ENCODE measurements at places on chromosomes 13 and 19.

DNA sequence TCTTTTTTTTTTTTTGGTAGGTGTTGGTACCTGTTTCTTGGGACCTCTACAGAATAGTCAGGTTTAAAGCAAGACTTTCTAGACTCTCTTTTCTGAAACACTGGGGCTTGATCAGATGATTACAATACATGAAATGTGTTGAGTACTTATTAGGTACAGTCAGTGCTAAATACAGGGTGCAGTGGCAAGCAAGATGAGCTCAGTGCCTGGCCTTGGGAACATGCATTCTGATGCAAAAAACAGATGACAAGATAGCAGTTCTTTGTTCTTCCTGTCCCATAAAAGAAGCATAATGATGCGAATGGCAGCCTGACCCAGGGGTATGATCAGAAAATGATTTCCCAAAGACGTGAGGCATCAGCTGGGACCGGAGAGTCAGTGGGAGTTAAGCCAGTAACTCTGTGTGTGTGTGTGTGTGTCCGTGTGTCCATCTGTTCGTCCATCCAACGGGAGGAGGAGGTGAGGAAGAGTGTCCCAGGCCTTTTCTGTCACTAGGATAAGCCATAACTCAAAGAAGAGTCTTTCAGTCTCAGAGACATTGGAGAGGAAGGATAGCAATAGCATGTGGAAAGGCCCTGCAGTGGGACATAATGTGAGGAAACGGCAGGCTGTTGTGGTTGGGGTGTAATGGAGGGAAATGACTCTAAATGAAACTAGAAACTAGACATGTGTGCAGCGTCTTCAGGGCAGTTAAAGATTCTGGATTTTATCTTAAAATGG, 32.2 kb downstream of the SLAIN1 start:
- DNase-seq = no peak

- DNase-seq = no peak
Measured at GRCh38 chr13:33578786-33579185, 239.2 kb upstream of the RFC3 start.

GRCh38 chr13:23966691-23967615, 69.7 kb upstream of the C1QTNF9B start:
- DNase-seq = no peak

DNA sequence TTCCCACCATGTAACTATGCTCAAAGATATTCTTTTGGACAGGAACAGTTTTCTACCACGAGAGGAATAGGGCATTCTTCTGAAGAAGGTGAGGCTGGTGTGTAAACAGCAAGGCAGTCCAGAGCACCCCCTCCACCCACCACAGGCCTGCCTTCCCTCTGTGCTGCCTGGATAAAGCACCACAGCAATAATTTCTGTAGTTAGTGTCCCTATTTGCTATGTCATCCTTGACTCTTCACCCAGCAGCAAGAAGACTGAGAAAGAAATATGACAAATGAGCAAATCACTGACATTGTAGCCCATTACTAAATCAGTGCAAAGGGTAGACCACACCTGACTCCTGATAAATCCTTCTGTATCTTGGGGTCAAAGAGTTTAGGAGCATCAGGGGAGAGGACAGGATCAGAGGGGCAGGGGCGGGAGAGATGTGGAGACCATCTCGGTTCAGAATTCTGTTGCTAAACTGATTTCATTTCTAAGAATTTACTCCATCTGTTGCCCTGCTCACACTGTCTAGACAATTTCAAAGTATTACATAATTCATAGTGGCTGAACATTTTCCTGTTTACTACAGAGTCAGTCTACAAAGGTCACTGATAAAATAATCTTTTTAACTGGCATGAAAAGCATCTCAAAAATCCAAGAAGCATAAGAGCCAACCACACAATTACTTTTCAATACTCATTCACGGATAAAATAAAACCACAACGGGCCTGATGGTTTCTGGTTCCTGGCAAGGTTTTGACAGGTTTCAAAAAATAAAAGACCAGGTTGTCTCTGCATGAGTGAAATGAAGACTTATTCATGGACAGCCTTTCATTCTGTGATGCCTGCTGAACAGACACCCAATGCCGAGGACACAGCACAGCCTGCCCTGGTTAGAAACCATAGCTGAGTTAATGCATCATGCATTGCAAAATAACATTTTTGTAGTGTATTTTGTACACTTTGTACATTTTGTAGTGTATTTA, 88.4 kb upstream of the IRS2 start:
- no peak for DNase-seq

DNA sequence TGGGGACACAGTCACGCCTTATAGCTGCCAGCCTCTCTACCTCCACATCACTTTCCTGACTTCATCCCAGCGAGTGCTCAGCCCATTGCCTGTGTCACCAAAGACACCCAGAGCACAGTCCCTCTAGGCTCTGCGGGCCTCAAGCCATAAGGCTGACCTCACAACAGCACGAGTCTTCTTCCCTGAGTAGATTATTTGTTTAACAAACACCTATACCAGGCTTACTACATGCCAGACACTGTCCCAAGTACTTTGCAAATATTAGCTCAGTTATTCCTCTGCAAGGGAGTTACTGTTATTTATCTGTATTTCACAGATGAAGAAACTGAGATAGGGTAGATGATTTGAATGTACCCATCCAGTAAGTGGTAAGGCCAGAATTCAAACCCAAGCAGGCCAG, 504.3 kb downstream of the COG6 start:
- DNase-seq = no peak

DNA sequence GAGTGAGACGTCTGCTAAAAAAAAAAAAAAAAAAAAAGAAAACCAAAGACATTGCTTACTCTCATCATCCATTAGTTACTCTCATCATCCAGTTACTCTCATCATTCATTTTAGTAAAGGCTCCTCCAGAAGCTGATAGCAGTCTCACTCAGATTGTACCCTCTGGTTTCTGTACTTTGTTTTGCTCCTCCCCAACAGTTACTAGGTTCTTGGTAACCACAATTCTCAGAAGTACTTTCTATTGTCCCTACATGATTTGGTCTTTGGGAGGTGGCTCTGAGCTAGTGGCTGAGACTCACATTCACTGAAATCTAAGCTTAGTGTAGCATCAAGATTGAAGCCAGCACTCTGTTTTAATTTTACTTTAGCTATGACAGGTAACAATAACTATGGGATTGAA, 14.3 kb downstream of the ERICH4 start:
- no peak for DNase-seq

DNA sequence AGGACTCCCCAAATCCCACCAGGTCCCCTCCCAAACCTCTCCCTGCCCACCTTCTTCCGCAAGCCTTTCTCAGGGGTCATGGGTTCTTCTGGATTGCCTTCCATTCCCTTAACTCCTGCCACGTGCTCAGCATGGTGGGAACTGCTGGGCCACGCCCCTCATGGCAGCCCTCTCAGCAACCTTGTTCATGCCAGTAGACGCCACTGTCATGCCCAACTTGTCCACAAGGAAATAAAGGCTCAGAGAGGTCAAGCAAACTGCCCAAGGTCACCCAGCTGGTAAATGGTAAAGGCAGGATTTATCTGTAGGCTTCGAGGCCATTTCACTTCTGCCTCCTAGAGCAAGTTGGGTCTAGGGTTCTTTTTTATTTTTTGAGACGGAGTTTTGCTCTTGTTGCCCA, 10.9 kb downstream of the PRAM1 start:
- no peak for DNase-seq

DNA sequence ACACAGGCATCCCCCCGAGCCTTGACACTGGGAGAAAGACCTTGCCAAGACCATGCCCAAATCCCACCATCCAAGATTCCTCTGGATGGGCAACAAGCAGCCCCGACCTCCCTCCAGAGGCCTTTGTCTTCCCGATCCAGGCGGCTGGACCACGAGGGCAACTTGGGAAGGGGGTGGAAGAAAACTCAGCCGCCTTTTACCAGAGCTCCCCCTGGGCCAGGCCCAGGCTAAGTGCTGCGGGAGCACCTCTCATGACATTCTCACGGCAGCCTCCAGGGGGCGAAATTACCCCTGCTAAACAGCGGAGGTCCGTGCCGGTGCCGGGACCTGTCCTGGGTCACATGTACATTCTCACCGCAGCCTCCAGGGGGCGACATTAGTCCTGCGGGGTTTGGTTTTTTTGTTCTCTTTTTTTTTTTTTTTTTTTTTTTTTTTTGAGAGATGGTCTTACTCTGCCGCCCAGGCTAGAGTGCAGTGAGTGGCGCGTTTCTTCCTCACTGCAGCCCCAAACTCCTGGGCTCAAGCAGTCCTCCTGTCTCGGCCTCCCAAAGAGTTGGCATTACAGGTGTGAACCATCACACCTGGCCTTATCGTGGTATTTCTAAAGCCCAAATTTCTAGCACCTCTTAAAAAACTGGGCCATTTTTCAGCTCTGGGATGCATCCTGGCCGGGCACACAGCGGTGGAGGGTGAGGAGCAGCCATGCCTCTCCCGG, 2.1 kb upstream of the RSPH6A start:
- DNase-seq = peak; percentile 98

DNA sequence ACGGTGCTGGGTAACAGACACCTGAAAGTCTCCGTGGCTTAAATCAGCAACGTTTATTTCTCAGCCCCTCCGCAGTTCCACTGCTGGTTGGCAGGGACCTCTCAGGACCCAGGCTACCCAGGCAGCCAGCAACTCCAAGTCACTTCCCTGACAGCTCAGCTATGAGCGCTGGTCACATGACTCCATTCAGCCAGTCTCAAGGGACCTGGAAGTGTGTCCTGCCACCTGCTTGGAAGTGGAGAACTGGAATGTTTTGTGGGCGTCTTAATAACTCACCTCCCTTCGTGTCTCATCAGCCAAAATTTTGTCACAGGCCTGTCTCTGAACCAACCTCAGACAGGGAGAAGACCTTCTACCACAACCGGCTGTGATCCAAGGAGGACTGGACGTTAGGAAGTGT, 72.8 kb downstream of the DPF1 start:
- no peak for DNase-seq

DNA sequence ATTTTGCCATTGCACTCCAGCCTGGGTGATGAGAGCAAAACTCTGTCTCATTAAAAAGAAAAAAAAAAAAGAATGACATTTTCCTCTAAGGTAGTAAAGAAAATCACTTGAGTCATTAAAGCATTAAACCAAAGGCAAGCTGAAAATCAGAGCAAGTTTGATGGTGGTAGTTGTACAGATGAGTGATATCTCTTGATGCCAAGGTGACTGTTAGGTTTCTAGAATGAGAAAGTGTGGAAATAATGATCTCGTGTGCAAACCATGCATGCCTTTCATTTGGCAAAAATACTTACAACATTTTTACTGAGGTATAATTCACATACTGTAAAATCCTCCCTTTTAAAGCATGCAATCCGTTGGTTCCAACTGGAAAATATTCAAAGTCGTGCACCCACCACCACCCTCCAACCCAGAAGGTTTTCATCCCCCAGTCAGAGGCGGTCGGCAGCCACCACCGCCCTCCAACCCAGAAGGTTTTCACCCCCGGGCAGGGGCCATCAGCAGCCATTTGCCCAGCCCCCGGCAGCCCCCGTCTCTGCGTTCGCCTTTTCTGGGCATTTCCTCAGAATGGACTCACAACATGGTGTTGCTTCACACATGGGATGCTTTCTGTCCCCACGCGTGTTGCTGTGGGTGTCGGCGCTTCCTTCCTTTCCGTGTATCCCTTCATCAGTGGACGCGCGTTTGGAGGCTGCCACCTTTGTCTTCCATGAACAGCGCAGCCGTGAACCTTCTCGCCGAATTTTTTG, 90.2 kb downstream of the ATP11A start:
- DNase-seq = no peak

DNA sequence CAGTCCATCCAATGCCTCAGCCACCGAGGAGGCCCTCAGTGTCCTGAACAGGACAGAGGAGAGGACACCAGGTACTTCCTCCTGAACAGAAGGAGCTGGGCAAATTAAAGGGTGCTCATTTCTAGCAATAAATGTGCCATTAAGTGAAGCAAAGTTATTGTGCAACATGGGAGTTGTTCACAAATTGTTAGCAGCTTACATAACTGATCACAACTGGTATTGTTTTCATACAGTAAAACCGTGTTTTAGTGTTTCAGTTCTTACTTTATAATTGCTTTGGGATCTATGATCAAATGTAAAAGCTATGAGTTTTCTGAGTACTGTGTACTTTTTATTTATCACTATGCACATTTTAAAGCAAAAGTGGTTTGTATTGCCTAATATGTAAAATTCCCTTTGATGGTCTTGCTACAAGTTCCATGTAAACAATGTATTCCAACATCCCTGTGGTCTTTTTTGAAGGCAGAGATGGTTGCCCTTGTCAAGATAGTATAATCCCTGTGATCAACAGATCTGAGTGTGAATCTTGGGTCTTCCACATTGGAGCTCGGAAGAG, 263.1 kb downstream of the FGF14 start:
- DNase-seq = no peak

- no peak for DNase-seq
Measured at GRCh38 chr13:34993470-34993869, 51.4 kb downstream of the NBEA start.

DNA sequence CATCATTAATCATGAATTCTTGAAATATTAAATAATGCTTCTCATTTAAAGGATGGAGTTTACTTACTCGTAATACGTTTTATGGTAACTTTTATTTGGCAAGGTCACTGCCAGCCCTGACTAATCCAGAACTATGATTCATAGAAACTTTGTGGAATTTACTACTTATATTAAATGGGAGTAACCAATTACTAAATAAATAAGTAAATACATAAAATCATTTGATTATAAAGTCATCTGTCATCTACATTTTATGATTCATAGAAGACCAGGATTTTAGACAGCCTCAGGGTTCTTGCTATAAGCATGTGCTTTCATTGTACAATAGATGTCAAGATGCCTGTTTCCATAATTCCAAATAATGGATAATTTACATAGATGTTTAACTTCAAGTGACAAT, 611.1 kb downstream of the TBC1D4 start:
- no peak for DNase-seq

DNA sequence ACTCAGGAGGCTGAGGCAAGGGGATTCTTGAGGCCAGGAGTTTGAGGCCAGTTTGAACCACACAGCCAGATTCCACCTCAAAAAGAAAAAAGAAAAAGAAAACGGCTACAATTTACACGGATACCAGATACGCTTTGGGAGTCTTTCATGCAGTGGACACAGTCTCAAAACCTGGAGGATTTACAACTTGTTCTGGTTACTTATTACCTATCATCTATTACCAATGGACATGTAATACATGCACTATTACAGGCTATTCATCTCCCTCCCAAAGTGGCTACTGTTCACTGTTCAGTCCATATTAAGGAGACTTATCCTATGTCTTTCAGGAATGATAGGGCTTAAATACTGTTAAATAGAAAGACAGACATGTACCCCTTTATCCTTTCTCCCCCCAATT, 33.3 kb downstream of the ZNF823 start:
- no peak for DNase-seq

DNA sequence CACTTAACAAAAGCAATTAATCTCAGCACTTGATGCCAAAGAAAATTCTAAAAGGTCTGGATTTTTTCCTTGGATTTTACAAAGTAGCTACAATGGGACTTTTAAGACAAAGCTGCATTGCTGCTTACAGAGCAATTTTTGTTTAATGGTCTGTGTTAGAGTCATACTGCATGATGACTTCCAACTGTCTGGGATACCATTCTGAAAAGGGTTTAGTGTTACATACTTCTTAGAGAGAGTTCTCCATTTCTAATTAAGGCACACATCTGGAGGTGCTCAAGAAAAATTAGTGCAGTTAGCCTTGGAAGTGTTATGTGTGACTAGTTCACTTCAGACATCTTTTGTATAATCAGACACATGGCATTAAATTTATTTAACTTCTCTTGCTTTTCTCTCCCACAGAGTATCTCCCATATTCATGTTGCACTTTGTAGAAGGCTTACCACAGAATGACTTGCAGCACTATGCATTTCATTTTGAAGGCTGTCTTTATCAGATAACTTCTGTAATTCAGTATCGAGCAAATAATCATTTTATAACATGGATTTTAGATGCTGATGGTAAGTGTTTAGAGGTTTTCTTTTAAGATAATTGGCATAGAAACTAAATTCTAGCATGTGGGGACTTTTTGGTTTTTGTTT, 35.1 kb downstream of the USPL1 start:
- no peak for DNase-seq

Data from memory B cell (primary cell).